PC-3 (cell line): ENCODE measurements at places on chromosomes 13 and 19. TPM values are rescaled to one million over a fixed set of nuclear protein-coding genes. Genes with fewer than 3 reads are reported as not detected.

DNA sequence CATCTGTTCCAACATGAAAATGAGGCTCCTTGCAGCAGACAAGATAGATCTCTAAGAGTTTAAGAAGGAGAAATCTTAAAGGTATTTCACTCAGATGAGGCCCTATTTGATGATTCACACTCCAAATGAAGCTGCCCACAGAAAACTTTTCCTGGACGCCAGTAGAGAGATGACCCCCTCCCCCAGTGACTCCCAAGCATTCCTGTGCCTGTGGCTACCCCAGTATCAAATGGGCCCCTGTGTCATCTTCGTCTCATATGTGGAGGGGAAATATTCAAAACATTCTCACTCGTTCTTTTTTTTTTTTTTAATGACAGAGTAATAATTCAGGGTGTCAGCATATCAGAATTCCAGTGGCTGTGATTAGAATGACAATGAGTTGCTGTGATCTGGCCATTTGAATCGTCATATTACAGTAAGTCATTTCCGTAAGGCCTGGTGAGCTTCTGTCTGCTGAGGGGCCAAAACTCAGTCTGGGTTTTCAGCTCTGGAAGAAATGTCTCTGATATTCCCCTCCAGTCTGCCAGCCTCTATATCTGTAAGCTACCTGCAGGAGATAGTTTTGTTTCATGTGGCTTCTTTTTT is 194.7 kb downstream of the URI1 start:
- no peak for DNase-seq
- no peaks in the 10 kb centered on the region for H3K4me1 ChIP-seq
- no peak overlapping the region for H3K27ac ChIP-seq
- no peak overlapping the region for H3K4me3 ChIP-seq

DNA sequence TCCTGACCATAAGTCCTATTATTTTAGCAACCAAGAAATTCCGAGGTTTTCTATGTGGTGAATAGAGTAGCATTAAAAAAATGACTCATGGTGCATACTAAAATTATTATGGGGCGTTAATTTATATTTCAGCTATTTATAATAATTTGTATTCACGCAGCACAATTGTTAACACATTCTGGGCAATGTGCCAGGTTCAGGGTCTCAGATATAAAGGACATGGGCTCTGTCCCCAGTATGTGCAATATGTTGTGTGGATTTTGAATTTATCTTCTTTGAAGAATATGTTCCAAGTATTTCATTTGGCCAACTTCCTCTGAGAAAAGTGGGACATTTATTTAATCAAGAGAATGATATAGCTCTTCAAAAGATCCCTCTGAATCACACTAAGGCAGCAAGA is 1434.7 kb upstream of the PRR20A start:
- no peaks in the 10 kb centered on the region for H3K4me1 ChIP-seq
- H3K4me3 ChIP-seq = no peak overlapping the region
- no peaks in the 10 kb centered on the region for H3K27me3 ChIP-seq
- no peak for DNase-seq
- no peaks in the 10 kb centered on the region for H3K36me3 ChIP-seq

DNA sequence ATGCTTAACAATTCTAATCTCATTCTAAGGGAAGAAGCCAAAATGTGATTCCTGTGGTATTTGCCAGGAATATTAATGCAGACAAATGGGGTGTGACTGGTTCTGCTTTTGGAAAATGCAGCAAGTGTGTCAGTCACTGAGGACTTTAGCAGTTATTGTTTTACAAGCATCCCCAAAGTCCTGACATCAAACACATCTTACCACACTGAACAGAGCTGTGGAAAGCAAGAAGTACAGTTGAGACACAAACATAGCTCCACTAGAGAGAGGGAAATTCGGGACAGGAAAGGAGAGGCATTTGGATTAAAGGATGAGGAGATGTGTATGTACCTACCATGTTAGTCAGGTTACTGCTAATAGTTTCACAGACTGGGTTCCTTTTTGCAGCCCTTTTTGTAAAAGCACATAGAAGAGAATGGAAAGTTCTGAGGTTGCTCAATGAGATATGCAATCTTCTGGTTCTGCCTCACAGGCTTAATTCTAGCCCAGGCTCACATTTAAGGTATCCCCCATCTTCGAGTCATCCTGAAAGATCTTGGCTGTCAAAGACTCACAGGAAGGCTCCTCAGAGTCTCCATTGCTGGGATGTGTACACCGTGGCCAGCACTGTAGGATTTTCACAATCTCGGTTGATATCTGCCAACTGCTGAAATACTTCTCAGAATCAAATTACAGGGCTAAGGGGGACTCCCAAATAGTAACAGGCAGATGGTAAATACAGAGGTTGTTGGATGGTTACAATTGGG is 316.6 kb downstream of the DNAJC15 start:
- DNase-seq = no peak
- no peaks in the 10 kb centered on the region for H3K27me3 ChIP-seq
- no peak overlapping the region for H3K4me3 ChIP-seq
- no peak overlapping the region for H3K27ac ChIP-seq

DNA sequence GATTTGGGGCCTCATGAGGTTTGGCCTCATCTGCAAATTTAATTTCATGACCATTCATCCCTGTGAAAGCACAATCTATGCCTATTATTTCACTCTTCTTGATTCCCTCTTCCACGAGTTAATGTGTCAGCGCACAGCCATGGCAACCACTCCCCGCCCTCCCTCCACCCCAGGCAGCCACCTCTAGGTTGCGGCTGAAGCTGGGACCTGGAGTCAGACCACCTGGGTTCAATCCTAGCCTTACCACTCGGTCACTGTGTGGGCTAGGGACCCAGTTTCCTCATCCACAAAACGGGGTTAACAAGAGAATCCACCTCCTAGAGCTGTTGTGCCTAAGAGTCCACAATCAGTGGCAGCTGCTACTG is 9.8 kb downstream of the CHST8 start:
- no peaks in the 10 kb centered on the region for H3K36me3 ChIP-seq
- no peak for DNase-seq
- H3K27ac ChIP-seq = no peak overlapping the region
- no peaks in the 10 kb centered on the region for H3K4me1 ChIP-seq

GRCh38 chr13:85970727-85971126 is 171.5 kb upstream of the SLITRK6 start:
- H3K36me3 ChIP-seq = no peaks in the 10 kb centered on the region
- peak; percentile 36 for DNase-seq
- H3K4me3 ChIP-seq = no peak overlapping the region

- no peak overlapping the region for H3K27ac ChIP-seq
- H3K36me3 ChIP-seq = no peaks in the 10 kb centered on the region
- no peaks in the 10 kb centered on the region for H3K27me3 ChIP-seq
- no peak overlapping the region for H3K4me3 ChIP-seq
These were observed 752.8 kb downstream of the LIG4 start for GRCh38 chr13:107462501-107462900.

DNA sequence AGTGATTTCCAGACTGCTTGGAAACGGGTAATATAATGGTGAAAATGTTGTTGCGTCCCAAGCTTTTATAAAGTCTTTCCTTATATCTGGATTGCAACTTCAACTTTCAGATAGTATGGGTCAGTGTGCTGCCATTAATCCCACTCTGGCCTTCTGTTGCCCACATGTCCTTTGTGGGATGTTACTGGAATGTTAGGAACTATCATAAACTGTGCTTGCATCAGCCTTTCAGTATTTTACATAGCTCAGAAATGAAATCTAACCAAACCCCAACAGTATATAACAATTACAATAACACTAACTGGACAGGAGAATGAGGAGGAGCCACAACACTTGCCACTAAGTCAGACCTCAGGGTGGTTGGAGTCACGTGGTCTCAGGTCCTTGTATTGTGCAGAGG is 78.9 kb downstream of the LNX2 start:
- no peak for DNase-seq
- H3K4me3 ChIP-seq = no peak overlapping the region
- H3K36me3 ChIP-seq = no peaks in the 10 kb centered on the region
- H3K27me3 ChIP-seq = no peaks in the 10 kb centered on the region
- H3K27ac ChIP-seq = no peak overlapping the region
- H3K4me1 ChIP-seq = no peaks in the 10 kb centered on the region

DNA sequence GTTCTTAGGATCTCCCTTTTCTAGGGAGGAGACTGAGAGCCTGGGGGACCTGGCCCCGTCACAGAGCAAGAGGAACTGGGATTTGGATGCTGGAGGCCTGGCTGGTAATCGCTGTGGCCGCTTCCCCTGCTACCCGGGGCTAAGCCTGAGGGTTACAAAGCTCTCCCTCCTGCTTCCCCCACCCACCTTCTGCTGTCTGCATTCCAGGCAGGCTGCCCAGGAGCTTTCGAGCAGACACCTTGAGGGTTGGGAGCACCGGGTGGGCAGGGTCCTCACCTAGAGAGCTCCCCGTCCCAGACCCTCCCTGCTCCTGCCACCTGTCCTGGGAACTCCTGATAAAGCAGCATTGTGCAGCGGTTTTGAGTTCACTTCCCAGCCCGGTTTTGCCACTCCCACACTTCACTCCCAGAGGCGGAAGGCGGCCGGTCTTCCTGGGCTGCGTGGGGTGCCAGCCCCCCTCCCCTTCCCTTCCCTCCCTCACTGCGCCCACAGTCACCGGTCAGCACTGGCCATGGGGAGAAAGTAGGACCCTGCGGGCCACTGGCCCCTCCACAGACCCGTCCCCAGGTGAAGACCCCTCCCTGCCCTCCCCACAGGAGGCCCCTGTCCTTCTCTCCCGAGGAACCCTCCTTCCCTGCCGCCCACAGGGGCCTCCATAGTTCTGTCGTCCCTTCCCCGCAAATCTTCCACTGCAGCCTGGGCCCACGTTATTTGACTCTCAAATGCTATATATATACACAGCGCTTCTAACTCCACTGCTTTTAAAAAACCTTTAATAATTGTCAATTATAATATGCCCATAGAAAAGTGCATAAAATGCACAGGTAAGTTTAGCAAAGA is 8.1 kb downstream of the PAK4 start:
- no peak overlapping the region for H3K27ac ChIP-seq
- no peaks in the 10 kb centered on the region for H3K4me1 ChIP-seq
- no peak for DNase-seq
- no peaks in the 10 kb centered on the region for H3K27me3 ChIP-seq
- H3K36me3 ChIP-seq = no peaks in the 10 kb centered on the region

- DNase-seq = no peak
- H3K4me3 ChIP-seq = no peak overlapping the region
- H3K27ac ChIP-seq = no peak overlapping the region
- H3K4me1 ChIP-seq = no peaks in the 10 kb centered on the region
- H3K27me3 ChIP-seq = no peaks in the 10 kb centered on the region
These were observed 73.0 kb downstream of the ZNF100 start for GRCh38 chr19:21694171-21694906.

GRCh38 chr13:112455476-112456059 is 79.4 kb downstream of the SPACA7 start:
- no peaks in the 10 kb centered on the region for H3K4me1 ChIP-seq
- H3K27ac ChIP-seq = no peak overlapping the region

GRCh38 chr19:29255912-29256311 is 43.0 kb upstream of the UQCRFS1 start:
- no peak overlapping the region for H3K4me3 ChIP-seq
- no peaks in the 10 kb centered on the region for H3K27me3 ChIP-seq
- DNase-seq = no peak
- no peak overlapping the region for H3K27ac ChIP-seq

- no peaks in the 10 kb centered on the region for H3K36me3 ChIP-seq
- no peak for DNase-seq
- no peak overlapping the region for H3K27ac ChIP-seq
- H3K4me3 ChIP-seq = no peak overlapping the region
- H3K27me3 ChIP-seq = no peaks in the 10 kb centered on the region
- H3K4me1 ChIP-seq = no peaks in the 10 kb centered on the region
These were observed 711.5 kb downstream of the PCDH17 start for GRCh38 chr13:58343076-58343475.

GRCh38 chr19:6501740-6502648 is at the start of gene TUBB4A:
TSS of gene TUBB4A (minus strand) at chr19:6502309. CDS start at chr19:6502212, 97 bp downstream.
- H3K27me3 ChIP-seq = peaks cover 19% of the 10 kb centered on the region
- H3K4me1 ChIP-seq = peaks cover 3% of the 10 kb centered on the region; the same call in 1 of the 2 replicates
- H3K36me3 ChIP-seq = no peaks in the 10 kb centered on the region
- H3K27ac ChIP-seq = no peak within 1 kb of the TSS
- peak within 1 kb of the TSS; percentile 72 for H3K4me3 ChIP-seq

GRCh38 chr13:85427416-85427815 is 371.8 kb downstream of the SLITRK6 start:
- H3K4me1 ChIP-seq = no peaks in the 10 kb centered on the region
- no peak overlapping the region for H3K4me3 ChIP-seq
- DNase-seq = no peak
- H3K27ac ChIP-seq = no peak overlapping the region

- H3K27me3 ChIP-seq = peaks cover 100% of the 10 kb centered on the region
- H3K4me3 ChIP-seq = no peak overlapping the region
- H3K36me3 ChIP-seq = no peaks in the 10 kb centered on the region
These were observed 3.2 kb downstream of the KLK2 start for GRCh38 chr19:50876456-50876855.

- H3K27me3 ChIP-seq = no peaks in the 10 kb centered on the region
- H3K4me1 ChIP-seq = peaks cover 14% of the 10 kb centered on the region
- H3K27ac ChIP-seq = peak within 1 kb of the TSS; percentile 62
- peak; percentile 70 for DNase-seq
These were observed at the start of gene FXYD5 for GRCh38 chr19:35154525-35155406. TSS of gene FXYD5 (plus strand) at chr19:35154735. CDS start at chr19:35155551, 816 bp downstream.

GRCh38 chr19:14164724-14165493 is 28.5 kb upstream of the ASF1B start:
- no peak overlapping the region for H3K4me3 ChIP-seq
- H3K27ac ChIP-seq = no peak overlapping the region

DNA sequence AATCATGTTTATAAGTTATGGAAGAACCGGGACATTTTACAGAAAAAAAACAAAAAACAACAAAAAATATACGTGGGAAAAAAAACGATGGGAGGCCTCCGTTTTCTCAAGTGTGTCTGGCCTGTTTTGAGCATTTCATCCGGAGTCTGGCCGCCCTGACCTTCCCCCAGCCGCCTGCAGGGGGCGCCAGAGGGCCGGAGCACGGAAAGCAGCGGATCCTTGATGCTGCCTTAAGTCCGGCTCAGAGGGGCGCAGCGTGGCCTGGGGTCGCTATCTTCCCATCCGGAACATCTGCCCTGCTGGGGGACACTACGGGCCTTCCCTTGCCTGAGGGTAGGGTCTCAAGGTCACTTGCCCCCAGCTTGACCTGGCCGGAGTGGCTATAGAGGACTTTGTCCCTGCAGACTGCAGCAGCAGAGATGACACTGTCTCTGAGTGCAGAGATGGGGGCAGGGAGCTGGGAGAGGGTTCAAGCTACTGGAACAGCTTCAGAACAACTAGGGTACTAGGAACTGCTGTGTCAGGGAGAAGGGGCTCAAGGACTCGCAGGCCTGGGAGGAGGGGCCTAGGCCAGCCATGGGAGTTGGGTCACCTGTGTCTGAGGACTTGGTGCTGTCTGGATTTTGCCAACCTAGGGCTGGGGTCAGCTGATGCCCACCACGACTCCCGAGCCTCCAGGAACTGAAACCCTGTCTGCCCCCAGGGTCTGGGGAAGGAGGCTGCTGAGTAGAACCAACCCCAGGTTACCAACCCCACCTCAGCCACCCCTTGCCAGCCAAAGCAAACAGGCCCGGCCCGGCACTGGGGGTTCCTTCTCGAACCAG is 1.8 kb upstream of the APOE start:
- no peaks in the 10 kb centered on the region; the same call in 1 of the 2 replicates for H3K36me3 ChIP-seq
- no peak overlapping the region for H3K4me3 ChIP-seq
- H3K27ac ChIP-seq = no peak overlapping the region
- H3K4me1 ChIP-seq = no peaks in the 10 kb centered on the region
- no peaks in the 10 kb centered on the region for H3K27me3 ChIP-seq

Gene PLK5
- not detected in 2 replicates for total RNA-seq

Gene SMIM44
- not detected in 2 replicates for total RNA-seq

Gene HIPK4
- total RNA-seq = 0.46 TPM in 1 of 2 replicates, not detected in the other

Gene ZNF625
- 2.5 and 7.7 TPM in 2 replicates for total RNA-seq

Gene ZNF569
- total RNA-seq = 1.5 and 2.0 TPM in 2 replicates

Gene ACTMAP
- 0.40 and 0.86 TPM in 2 replicates for total RNA-seq

Gene METTL21C
- total RNA-seq = not detected in 2 replicates

Gene GATAD2A
- 104 and 143 TPM in 2 replicates for total RNA-seq

Gene MYH14
- 20.2 and 28.5 TPM in 2 replicates for total RNA-seq

Gene GZMM
- 0.35 TPM in 1 of 2 replicates, not detected in the other for total RNA-seq

Gene ZNF626
- total RNA-seq = not detected in 2 replicates

Gene WDR88
- total RNA-seq = not detected in 2 replicates
